ENCODE measurements at places on chromosomes 16 and 17. TPM values are rescaled to one million over a fixed set of nuclear protein-coding genes. Genes with fewer than 3 reads are reported as not detected.

The GNAO1 gene
- 1.7 TPM for total RNA-seq

The ABCC11 gene
- not detected for total RNA-seq

The RRAD gene
- total RNA-seq, result 0.95 TPM

The USP6 gene
- total RNA-seq, result 0.05 TPM

The RAB11FIP3 gene
- 38.5 TPM for total RNA-seq

The DLX4 gene
- 0.17 TPM for total RNA-seq

The KRTAP3-1 gene
- total RNA-seq, result not detected

The MYLK3 gene
- 0.22 TPM for total RNA-seq

The SRSF1 gene
- total RNA-seq, result 368 TPM

The WNT3 gene
- total RNA-seq, result not detected

The CACNG5 gene
- not detected for total RNA-seq

The PDILT gene
- not detected for total RNA-seq

The KCNH4 gene
- 0.59 TPM for total RNA-seq

The NPW gene
- 0.37 TPM for total RNA-seq

The RECQL5 gene
- total RNA-seq, result 41.6 TPM

The WFDC1 gene
- total RNA-seq, result not detected

The KRTAP9-2 gene
- not detected for total RNA-seq

The G6PC1 gene
- total RNA-seq, result not detected

The CPD gene
- total RNA-seq, result 35.0 TPM

The UBB gene
- 1,398 TPM for total RNA-seq

The ANKRD40CL gene
- total RNA-seq, result not detected

The ALDH3A1 gene
- total RNA-seq, result not detected

The MT1A gene
- not detected for total RNA-seq

The ENPP7 gene
- total RNA-seq, result not detected

The KRT40 gene
- not detected for total RNA-seq

The BCAR1 gene
- not detected for total RNA-seq

The MIS12 gene
- total RNA-seq, result 37.4 TPM

The CFAP97D1 gene
- not detected for total RNA-seq

The C16orf46 gene
- total RNA-seq, result 1.8 TPM

The KRT26 gene
- not detected for total RNA-seq

The KLHL11 gene
- total RNA-seq, result 15.5 TPM

The PLA2G10 gene
- total RNA-seq, result not detected

The EIF5A gene
- total RNA-seq, result 698 TPM

The ADAM11 gene
- 0.32 TPM for total RNA-seq

The ZNF319 gene
- 17.8 TPM for total RNA-seq

The PMFBP1 gene
- total RNA-seq, result 1.4 TPM

The ODAD4 gene
- total RNA-seq, result 0.49 TPM

The TNK1 gene
- 1.1 TPM for total RNA-seq

The DOC2A gene
- total RNA-seq, result not detected

The ZNF469 gene
- total RNA-seq, result 0.46 TPM

The CYGB gene
- 0.29 TPM for total RNA-seq

The RABEP1 gene
- 38.9 TPM for total RNA-seq
